ENCODE measurements at places on chromosomes 12 and 14.

GRCh38 chr14:21275261-21275858 lies 4.5 kb upstream of the RPGRIP1 start:
- no peak for DNase-seq

GRCh38 chr14:93975791-93976476 lies 436 bp downstream of the ASB2 start:
- no peak for DNase-seq

- DNase-seq: no peak
Observed at GRCh38 chr14:103871596-103872480, 24.5 kb upstream of the PPP1R13B start.

DNA sequence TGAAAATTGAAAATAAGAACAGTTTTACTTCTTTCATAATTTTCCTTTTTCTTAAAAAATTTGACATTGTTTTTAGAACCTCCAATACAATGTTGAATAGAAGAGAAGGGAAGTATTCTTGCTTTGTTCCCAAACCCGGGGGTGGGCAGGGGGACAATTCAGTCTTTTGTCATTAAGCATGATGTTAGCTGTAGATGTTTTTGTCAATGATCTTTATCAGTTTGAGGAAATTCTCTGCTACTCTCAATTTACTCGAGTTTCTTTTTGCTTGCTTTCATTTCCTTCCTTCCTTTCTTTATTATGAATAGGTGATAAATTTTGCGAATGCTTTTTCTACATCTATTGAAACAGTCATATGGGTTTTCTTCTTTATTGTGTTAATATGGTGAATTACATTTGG lies 183.2 kb upstream of the FRMD6 start:
- DNase-seq: no peak

- DNase-seq: no peak
Observed at GRCh38 chr12:3604286-3604685, 113.3 kb downstream of the PRMT8 start.

DNA sequence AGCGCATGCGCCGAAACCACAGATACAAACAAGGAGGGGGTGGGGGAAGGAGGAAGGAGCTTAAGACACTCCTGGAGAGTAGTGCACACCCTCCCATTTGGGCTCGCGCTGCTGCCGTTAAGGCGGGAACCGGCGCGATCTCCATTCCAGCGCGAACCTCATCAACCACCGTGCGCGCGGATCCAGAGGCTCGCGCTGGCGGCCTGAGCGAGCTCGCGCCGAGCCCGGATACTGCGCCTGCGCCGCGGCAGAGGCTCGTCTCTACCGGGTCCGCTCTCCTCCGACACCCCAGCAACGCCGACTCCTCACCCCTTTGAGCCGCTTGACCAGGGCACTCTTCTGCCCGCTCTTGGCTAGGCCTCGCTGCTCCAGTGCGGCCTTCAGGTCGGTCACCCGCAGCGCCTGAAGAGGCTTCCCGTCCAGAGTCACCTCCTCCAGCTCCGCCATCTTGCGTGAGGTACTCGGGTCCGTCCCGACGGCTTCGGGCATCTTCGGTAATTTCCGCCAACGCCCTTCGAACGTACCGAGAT lies at the start of gene ACIN1:
Gene ACIN1 (minus strand): TSS at position 471 of the 530 bp plus-strand sequence. CDS start 24 bp downstream, at position 447.
- DNase-seq: peak; percentile 56

DNA sequence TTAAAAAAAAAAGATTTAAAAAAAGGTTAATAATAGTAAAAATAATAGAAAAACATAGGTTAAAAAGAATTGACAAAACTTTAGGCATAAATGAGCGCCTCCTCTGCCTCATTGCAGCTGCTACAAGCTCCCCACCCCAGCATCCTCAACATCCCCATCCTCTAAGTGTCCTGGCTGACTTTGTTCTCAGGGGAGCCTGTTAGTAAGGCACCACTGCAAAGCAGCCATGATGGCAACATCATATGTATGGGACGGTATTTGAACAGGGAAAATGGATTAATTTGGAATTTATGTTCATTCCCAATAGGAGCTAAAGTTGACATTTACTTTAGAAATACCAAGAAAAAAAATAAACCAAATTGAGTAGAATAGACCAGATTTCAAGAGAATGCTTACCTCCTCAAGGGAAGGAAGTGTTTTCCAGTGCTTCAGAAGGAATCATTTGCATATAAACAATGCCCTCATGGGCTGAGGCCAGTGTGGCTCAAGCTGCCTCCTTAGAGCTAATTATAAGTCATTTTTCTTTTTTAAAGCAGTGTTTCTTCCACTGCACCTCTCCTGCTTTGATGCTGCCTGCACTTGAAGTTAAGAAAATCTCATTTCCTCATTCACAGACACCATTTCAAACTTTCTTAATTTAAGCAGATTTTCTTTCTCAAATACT lies 59.6 kb downstream of the DACT1 start:
- DNase-seq: no peak

DNA sequence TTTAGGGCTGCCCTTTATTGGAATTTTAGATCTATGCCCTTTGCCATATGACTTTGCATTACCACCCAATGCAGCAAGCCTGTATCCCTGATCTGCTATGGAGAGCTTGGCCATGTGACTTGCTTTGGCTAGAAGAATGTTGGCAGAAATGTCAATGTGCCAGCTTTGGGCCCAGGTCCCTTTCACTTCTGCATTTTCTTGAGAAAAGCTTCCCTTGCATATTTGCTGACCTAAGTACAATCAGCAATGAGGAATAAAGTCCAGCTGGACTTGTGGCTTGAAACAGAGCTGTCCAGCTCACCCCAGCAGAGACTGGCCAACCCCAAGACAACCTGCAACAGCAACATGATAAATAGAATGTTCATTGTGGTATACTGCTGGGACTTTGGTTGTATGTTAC lies 135.9 kb downstream of the PAH start:
- no peak for DNase-seq

- DNase-seq: no peak
Observed at GRCh38 chr14:105460116-105460515, 14.5 kb upstream of the CRIP2 start.

DNA sequence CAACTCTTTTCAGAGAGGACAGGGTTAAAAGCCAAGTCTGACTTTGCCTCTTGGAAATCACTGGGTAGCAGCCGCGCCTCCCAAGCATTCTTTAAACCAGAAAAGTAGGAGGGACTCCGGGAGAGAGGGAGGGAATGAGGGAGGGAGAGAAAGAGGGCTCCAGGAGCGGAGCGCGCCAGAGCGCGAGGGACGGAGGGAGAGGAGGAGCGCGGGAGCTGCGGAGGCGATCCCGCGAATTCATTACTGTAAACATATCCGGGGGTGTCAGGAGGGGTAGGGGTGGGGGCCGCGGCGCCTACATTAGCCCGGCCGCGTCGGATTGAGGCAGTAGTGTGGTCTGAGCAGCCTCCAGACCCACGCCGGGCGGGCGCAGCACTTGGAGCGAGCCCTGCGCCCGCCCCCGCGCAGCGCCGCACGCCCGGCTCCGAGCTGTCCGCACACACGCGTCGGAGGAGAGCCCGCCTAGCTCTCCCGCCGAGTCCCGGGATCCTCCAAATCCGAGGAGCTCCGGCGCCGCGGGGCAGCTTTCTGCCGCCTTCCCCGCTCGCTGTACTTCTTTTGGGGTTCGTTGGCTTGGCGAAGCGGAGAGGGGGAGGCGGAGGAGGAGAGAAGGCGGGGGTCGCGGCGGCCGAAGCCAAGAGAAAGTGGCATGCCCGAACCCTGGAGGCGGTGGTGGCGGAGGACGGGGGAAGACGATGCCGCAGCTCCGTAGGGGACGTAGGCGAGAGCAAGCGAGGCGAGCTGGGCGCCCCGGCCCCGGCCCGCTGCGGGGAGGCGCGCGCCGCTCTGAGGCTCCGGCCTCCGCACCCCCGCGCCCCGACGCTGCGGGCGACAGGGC lies 3.3 kb downstream of the FLRT2 start:
- DNase-seq: peak; percentile 54

- DNase-seq: no peak
Observed at GRCh38 chr14:34018125-34018524, 67.3 kb upstream of the EGLN3 start.

GRCh38 chr14:54676812-54677708 lies 110.1 kb downstream of the SAMD4A start:
- peak; percentile 82 for DNase-seq

DNA sequence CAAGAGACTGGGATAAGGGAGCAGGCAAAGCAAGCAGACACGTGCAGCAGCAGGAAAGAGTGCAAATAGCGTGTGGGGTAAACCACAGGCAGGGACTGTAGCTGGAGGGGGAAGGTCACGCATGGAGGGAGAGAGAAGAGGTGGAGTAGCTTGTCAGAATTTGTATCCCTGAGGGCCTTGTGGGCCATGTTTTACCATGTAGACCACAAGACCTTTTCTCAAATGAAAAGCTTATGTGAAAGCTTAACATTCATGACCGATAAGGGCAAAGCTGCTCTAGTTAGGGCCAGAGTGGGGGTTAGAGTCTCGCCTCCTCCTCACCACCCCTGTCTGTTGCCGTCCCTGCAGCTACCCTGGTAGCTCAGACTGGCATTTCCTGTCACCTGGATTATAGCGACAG lies 152.9 kb upstream of the E2F7 start:
- DNase-seq: no peak
